ENCODE measurements at places on chromosomes 7 and 10.

GRCh38 chr10:24556750-24557742 is 166.6 kb downstream of the ARHGAP21 start:
- peak; percentile 63 for DNase-seq

- DNase-seq: no peak
Observed at GRCh38 chr7:96407427-96407826, 85.5 kb upstream of the SLC25A13 start.

GRCh38 chr10:3090914-3091787 is 23.8 kb downstream of the PFKP start:
- DNase-seq: no peak

- DNase-seq: no peak
Observed at GRCh38 chr10:22629852-22630233, 84.5 kb downstream of the PIP4K2A start.

GRCh38 chr10:27745732-27746396 is at the start of gene MKX:
Gene MKX (minus strand): TSS chr10:27745819. CDS start chr10:27743415, 2,404 bp downstream.
- DNase-seq: no peak

DNA sequence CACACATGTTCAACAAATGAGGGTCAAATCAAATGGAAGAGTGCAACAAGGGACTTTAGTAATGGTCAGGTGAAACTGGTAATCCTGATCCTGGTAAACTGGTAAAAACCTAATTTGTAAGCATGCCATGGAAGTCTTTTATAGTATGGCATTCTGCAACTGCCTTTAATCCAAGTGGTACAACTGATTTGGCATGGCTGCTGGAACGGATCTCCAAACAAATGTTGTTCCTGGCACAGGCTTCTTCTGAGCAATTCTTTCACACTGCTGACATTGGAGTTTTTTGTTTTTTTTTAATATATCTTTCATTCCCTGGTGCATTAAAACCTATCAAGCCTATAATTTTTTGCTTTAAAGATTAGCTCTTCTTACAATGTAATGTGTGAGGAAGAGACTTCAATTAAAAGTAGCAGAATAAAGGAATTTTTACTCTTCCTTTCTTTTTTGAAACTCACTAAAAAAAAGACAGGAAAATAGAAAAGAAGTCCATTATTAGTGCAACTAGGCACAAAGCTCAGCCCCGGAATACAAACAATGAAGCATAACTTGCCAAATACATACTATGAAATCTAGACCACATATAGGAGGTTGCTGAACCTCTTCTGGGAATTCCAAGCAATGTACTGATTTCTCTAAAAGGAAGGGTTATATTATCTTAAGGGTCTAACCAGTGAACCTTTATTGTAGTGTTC is 79.3 kb upstream of the OIT3 start:
- no peak for DNase-seq

- no peak for DNase-seq
Observed at GRCh38 chr10:87753995-87754866, 63.8 kb downstream of the ATAD1 start.

GRCh38 chr10:101624526-101625102 is 36.5 kb downstream of the DPCD start:
- DNase-seq: no peak

DNA sequence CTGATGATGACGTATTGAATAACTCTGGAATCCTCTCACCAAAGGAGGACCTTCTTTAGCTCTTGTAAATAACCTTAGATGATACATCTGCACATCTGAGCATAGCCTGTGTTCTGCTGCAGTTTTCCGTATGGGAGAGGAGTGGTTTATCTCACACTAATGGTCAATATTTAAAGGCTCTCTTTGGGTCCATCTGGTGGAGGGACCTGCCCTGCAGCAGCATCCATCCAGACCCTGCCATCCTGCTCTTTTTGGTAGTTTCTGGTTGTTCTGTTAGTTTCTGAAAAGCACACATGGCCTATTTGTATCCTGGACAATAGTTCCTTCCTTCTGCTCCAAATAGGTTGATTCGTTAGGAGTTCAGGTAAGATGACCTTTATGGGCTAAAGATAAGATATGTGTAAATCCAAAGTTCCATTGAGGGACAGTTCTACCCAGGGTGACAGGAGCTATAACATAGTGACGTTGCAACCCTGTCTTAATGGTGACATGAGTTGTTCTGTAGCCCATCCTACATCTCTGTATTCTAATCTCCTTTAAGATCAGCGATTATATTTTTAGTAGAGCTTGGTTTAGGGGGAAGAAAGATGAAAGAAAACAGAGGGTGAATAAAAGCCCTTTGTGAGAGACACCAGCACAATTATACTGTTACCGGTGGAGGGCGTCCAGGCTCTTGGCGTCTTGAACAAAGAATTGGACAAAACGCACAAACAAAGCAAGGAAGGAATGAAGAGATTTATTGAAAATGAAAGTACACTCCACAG is 60.0 kb upstream of the KLF14 start:
- DNase-seq: no peak

GRCh38 chr7:137135654-137136350 is 207.7 kb downstream of the PTN start:
- no peak for DNase-seq

DNA sequence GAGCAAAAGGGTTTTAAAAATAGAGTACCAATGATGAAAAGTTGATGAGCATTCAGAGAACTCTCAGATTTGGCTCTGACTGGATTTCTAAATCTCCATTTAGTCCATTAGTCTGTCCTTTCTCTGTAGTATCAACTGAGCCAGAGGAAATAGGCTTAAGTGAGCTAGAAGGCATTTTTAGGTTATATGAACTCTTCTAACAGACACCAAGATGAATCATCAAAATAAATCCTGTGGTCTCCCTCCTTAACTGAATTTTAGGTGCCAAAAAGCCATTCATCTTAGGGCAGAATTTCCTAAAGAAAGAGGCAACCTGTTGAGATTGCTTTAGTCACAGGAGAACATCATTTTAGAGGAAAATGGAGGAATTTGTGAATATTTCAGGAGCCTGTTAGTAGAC is 305.1 kb downstream of the AUTS2 start:
- DNase-seq: no peak

- no peak for DNase-seq
Observed at GRCh38 chr10:77810446-77811335, 115.9 kb downstream of the DLG5 start.
